Renal pelvis (tissue), 12 donors: ENCODE measurements at places on chromosomes 7 and 10. TPM values are rescaled to one million over a fixed set of nuclear protein-coding genes. Genes with fewer than 3 reads are reported as not detected.

The TRPV5 gene
- polyA plus RNA-seq, result 1.6 TPM

DNA sequence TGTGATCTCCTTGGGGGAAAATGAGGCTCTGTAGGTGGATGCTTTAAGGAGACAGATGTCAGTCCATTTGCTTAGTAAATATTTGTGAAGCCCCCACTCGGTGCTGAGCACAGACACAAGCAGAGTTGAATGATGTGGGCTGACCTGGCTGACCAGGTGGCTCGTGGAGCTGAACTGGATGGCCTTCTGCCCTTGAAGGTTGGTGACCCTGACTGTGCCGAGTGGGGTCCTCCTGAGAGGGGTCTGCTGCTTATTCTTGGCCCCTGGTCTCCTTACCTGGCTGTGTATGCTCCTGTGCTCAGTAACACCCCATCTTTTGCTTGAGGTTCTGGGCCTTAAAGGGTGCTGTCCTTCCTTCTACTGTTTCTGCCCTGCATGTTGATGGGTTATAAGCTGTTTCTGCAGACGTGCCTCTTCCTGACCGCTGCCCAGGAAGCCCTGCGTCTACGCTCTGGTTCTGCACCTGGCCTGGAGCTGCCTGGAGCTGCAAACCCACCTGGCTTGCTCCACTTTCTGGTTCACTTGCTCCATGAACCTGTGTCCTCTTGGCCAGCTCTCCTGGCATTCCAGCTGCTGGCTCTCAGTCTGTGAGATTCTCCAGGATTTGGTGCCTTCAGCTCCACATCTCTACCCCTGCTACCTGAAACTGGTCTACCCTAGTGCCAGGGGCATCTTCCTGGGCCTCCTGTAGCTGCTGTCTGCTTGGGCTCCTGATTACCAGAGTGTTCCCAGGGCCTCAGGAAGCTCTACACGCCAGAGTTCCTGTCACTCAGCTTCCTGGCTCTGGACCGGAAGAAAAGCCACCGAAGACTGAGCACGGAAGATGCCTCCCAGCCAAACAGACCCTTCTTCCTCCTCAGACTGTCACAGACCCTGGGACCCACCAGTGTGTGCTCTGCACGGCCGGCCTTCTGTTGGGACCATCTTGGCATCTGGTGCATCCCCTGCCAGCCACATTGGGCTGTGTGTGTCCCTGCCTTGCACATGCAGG is 76.5 kb downstream of the ADCY1 start:
- no peak for DNase-seq

DNA sequence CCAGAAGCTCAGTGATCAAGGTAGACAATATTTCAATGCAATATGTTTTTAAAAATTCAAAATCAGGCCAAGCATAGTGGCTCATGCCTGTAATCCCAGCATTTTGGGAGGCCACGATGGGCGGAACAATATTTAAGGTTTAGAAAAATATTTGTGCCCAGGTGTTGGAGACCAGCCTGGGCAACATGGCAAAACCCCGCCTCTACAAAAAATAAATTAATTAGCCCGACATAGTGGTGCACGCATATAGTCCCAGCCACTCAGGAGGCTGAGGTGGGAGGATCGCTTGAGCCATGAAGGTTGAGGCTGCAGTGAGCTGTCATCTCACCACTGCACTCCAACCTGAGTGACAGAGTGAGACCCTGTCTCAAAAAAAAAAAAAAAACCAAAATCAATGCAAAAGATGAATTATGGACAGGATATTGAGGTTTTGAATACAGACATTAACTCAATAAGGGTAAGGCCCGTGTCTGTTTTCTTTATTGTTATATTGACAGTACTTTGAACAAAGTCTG is 913 bp upstream of the IFIT5 start:
- DNase-seq, result no peak

The HGF gene
- 2.4 TPM for polyA plus RNA-seq

DNA sequence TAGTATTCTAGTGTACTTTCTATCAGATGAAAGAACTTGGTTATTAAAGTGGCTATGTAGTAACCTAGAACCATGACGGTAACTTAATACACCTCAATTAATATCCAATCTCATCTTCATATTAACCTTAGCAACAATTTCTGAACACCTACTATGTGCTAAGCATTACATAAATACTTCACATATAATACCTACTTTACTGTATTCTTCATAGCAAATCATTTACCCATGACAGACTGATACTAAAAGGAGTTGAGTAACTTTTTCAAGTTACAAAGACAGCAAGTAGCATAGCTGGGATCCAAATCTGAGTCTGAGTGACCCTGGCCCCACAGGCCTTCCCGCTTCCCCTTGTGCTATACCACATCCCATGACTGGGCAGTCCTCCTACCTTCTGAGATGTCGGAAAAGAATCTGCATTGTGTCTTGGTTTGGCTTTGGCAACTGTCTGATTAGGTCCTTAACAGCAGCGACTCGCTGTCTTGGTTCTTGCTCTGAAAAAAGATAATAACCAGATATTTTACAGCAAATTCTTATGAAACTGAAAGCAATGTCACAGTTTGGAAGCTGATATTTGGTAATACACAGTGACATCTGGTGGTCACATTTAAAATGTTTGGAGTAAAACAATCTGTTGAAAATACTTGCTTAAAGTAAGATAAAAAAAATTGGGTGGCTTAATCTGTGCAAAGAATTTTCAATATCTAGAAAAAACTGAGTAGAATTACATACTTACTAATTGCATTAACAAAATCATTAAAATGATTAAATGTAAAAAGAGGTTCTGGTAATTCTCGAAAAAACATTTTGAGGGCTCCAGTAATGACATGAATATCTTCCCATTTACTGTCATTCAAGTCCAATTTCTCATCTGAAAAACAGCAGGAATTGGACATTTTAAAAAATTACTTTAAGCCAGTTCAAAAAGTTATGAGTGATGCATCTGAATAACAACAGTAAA is 120.1 kb downstream of the ARHGAP12 start:
- peak; percentile 58 for DNase-seq
